ENCODE measurements at places on chromosomes 6 and 20.

- no peak for DNase-seq
Observed at GRCh38 chr20:16929756-16930155, 181.6 kb downstream of the OTOR start.

- DNase-seq = no peak
Observed at GRCh38 chr6:146850238-146850896, 251.6 kb downstream of the ADGB start.

- no peak for DNase-seq
Observed at GRCh38 chr6:12125396-12125795, 113.3 kb downstream of the HIVEP1 start.

- DNase-seq = no peak
Observed at GRCh38 chr6:100307561-100307960, 157.2 kb downstream of the SIM1 start.

- DNase-seq = no peak
Observed at GRCh38 chr6:156595476-156595875, 181.7 kb upstream of the ARID1B start.

GRCh38 chr6:96816301-96816817 is 20.9 kb downstream of the GPR63 start:
- DNase-seq = no peak
